PC-3 (cell line): ENCODE measurements at places on chromosomes 2 and 18. TPM values are rescaled to one million over a fixed set of nuclear protein-coding genes. Genes with fewer than 3 reads are reported as not detected.
A peak's percentile ranks its signal among the peaks of the same experiment; 100 is the strongest.

DNA sequence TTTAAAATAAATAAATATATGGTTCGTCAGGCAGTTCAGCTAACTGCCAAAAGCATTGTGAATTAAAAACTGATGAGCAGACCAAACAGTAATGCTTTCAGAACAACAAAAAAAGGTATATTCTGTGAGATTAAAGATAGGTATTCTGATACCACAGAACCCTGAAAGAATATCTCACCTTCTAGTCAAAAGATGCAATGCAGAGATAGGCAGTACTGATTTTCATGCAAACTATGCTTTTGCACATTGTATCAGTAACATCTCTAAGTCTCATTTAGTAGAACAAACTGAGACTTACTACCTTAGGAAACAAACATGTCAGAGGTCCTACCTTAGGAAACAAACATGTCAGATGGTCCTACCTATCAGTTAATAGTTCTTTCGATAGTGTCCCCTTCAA, 32.4 kb downstream of the CUL3 start:
- no peak for DNase-seq
- no peaks in the 10 kb centered on the region for H3K27me3 ChIP-seq
- peaks cover 4% of the 10 kb centered on the region; the same call in 1 of the 2 replicates for H3K36me3 ChIP-seq

The TWIST2 gene
- 4.4 and 5.8 TPM in 2 replicates for total RNA-seq

GRCh38 chr2:181536730-181537129, 79.5 kb downstream of the ITGA4 start:
- no peaks in the 10 kb centered on the region for H3K4me1 ChIP-seq
- no peak overlapping the region for H3K4me3 ChIP-seq
- H3K36me3 ChIP-seq, result no peaks in the 10 kb centered on the region
- no peaks in the 10 kb centered on the region for H3K27me3 ChIP-seq
- H3K27ac ChIP-seq, result no peak overlapping the region
- DNase-seq, result no peak

The CDCA7 gene
- total RNA-seq, result 29.3 and 36.4 TPM in 2 replicates

DNA sequence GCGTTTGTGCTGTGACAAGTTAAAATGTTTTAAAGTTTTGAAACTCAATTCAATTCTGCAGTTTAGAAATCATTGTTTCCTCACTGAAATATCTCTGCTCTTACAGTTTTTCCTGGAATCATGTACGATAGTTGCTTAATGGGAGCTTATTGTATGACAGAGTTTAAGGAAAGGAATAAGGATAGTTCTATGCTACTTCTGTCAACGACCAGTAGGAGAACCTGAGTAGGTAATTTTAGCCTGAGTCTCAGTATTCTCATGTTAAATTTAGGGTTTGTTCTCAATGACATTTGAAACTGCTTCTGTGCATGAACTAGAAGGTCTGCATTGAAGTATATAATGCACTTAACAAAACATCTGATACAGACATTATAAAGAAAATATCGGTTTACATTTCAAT, 361.1 kb downstream of the CPS1 start:
- no peaks in the 10 kb centered on the region for H3K4me1 ChIP-seq
- DNase-seq, result no peak
- no peak overlapping the region for H3K27ac ChIP-seq
- no peak overlapping the region for H3K4me3 ChIP-seq

DNA sequence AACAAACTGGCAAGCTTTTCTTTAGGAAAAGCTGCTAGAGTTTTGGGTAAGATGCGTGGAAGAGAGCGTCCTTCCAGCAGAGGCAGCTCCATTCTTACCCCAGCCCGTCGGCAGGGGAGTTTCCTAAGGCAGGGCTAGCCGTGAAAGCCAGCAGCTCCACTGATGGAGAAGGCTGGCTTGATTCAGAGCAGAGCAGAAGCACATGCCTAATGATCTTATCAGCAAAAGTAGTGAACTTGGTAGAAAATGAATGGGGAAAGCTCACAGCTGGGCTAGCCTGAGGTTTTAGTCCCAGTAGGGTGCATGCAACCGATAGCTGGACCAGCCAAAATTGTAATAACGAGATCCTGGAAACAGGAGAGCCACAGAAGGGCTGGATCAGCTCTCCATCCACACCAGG, 20.8 kb downstream of the LAMA1 start:
- no peak overlapping the region for H3K4me3 ChIP-seq
- peaks cover 61% of the 10 kb centered on the region for H3K27me3 ChIP-seq
- no peaks in the 10 kb centered on the region for H3K36me3 ChIP-seq
- no peak overlapping the region for H3K27ac ChIP-seq
- no peak for DNase-seq

GRCh38 chr2:74690571-74690970, 36.5 kb downstream of the SEMA4F start:
- DNase-seq, result peak; percentile 88
- H3K4me3 ChIP-seq, result no peak overlapping the region
- H3K36me3 ChIP-seq, result no peaks in the 10 kb centered on the region
- no peaks in the 10 kb centered on the region for H3K27me3 ChIP-seq

The KCNIP3 gene
- total RNA-seq, result 13.3 and 19.1 TPM in 2 replicates

- DNase-seq, result no peak
- no peaks in the 10 kb centered on the region for H3K27me3 ChIP-seq
- H3K4me3 ChIP-seq, result no peak overlapping the region
- no peaks in the 10 kb centered on the region for H3K36me3 ChIP-seq
- H3K4me1 ChIP-seq, result peaks cover 8% of the 10 kb centered on the region
Measured at GRCh38 chr2:171592036-171592555, 69.8 kb downstream of the CYBRD1 start.

The CDK15 gene
- 2.4 TPM in 1 of 2 replicates, not detected in the other for total RNA-seq

DNA sequence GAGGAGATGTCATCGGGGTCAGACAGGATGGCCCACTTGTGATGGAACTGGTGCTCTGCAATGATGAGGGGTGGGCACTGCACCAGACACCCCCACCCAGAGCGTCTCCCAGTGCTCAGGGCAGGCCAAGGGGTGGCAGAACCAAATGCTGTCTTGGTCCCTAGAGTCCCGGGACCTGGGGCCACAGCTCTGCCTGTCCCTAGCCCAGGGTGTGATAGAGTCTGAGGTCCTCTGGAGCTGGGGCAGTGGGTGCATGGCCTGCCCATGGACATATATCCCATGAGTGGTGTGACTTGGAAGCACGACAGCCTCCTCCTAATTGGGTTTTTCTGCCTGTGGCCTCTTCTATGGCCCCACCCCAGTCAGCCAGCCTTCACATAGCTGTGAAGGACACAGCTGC, 6.7 kb upstream of the OTOF start:
- DNase-seq, result no peak
- H3K27me3 ChIP-seq, result no peaks in the 10 kb centered on the region
- H3K4me1 ChIP-seq, result no peaks in the 10 kb centered on the region
- no peak overlapping the region for H3K4me3 ChIP-seq
- H3K27ac ChIP-seq, result no peak overlapping the region

DNA sequence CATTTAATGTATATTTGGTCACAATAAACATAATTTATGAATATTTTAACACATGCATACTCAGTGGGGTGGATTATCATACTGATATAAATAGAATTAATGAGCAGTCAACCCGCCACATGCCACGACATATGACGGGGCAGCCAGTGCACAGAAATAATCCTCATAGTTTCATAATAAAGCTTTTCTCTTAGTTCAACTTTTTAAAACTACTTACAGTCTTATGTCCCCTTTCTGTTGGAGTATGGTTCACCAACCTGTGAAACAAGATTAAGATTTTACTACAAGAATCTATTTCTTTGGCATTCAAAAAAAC, 75.6 kb upstream of the ETAA1 start:
- H3K27ac ChIP-seq, result no peak overlapping the region
- H3K4me1 ChIP-seq, result no peaks in the 10 kb centered on the region; the same call in 1 of the 2 replicates
- no peaks in the 10 kb centered on the region for H3K36me3 ChIP-seq
- no peak overlapping the region for H3K4me3 ChIP-seq
- no peaks in the 10 kb centered on the region for H3K27me3 ChIP-seq

DNA sequence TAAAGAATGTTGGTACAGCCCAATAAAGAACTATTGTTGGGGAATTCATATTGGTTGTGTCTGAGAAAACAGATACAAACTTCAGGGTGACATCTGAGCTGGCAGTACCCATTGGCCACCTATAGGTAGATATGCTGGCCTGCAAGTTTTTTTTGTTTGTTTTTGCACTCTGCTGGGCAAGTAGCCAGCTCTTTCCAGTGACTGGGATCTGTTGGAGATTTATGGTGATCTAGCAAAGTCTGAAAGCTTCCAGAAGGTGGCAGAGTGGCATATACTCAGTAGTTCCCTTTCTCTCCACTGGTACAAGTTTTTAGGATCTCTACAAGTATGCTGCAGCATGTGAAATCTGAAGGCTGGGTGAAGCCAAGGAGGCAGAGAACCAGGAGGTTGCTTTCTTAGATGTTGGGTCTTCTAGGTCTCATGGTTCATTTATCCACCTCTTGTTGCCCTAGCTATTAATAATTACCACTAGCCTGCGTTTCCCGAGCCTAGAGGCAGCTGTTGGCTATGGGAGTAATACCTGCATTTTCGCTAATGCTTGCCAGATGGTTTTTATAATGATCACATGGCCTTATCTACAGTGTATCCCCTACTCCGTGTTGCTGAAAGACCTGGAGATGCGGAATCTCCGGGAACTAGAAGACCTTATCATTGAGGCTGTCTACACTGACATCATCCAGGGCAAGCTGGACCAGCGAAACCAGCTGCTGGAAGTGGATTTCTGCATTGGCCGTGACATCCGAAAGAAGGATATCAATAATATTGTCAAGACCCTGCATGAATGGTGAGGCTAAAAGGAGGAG, 9.5 kb downstream of the COPS7B start:
- no peak overlapping the region for H3K27ac ChIP-seq
- H3K36me3 ChIP-seq, result peaks cover 67% of the 10 kb centered on the region
- peaks cover 4% of the 10 kb centered on the region for H3K4me1 ChIP-seq
- DNase-seq, result peak; percentile 95
- H3K27me3 ChIP-seq, result no peaks in the 10 kb centered on the region
- no peak overlapping the region for H3K4me3 ChIP-seq

The CFAP221 gene
- total RNA-seq, result not detected in 2 replicates

The ZDBF2 gene
- 1.9 and 4.2 TPM in 2 replicates for total RNA-seq

DNA sequence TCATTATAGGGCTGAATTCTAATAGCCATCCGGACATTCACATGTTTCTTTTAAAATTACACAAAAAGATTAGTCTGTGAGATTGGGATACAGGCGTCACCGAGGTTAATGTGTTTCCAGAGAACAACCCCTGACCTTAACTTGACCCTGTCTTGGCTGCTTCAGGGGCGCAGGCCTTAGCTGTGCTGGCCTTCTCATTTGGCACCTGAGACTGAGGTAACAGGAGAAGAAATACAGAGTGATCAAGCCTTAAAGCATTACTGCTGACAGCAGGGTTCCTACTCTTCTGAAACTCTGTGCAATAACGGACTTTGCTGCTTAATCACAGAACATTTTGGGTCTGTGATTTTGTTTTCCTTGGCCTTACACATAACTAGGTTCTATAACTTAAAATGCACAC, 92.6 kb downstream of the RAPH1 start:
- no peaks in the 10 kb centered on the region for H3K27me3 ChIP-seq
- H3K36me3 ChIP-seq, result peaks cover 12% of the 10 kb centered on the region; the same call in 1 of the 2 replicates
- H3K4me3 ChIP-seq, result no peak overlapping the region

The AKAIN1 gene
- not detected in 2 replicates for total RNA-seq

The MFSD2B gene
- not detected in 2 replicates for total RNA-seq

DNA sequence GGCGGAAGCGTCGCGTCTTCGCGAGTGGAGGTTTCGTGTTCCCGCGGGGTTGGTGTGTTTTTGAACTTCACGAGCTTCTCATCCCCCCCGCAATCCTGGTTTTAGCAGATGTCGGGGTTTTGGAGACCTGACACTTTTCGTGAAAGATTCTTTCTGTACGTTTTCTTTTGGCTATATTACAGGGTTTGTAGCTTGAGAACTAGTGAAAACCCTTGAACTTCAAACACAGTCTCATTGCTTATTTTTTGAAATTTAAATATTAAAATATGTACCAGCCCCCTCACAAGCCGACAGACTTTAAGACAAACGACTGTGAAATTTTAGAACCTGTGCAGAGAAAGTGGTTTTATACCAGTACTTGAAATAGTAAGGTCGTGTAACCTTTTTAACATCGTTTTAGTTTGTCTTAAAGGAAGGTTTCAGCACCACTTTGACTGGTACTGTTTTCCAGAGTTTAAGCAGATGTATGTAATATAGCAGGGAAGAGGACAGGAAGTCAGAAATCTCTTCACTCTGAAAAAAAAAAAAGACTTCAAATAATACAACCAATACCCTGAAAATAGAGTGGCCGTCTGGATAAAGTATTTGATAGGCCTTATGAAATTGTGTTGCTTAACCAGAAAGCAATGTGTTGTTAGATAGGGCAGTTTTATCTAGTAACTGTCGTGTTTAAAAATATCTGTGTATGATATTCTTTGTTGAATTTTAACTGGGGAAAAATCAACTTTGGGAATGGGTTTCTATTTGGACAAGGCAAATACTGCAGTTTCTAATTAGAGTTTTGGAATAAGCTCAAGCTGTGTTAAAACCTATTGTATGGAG, 1.4 kb downstream of the SPATS2L start:
- no peaks in the 10 kb centered on the region for H3K27me3 ChIP-seq
- H3K36me3 ChIP-seq, result no peaks in the 10 kb centered on the region
- DNase-seq, result peak; percentile 24
- peak overlapping the region; percentile 53 for H3K27ac ChIP-seq
- peaks cover 62% of the 10 kb centered on the region for H3K4me1 ChIP-seq

GRCh38 chr2:56707218-56707617, 523.4 kb downstream of the CCDC85A start:
- H3K4me1 ChIP-seq, result no peaks in the 10 kb centered on the region
- no peaks in the 10 kb centered on the region for H3K36me3 ChIP-seq
- H3K4me3 ChIP-seq, result no peak overlapping the region
- no peak for DNase-seq

- no peaks in the 10 kb centered on the region for H3K4me1 ChIP-seq
- H3K4me3 ChIP-seq, result no peak overlapping the region
- H3K27me3 ChIP-seq, result no peaks in the 10 kb centered on the region
- H3K36me3 ChIP-seq, result no peaks in the 10 kb centered on the region
- DNase-seq, result no peak
Measured at GRCh38 chr2:198175271-198175670, 370.9 kb downstream of the PLCL1 start.

- peaks cover 26% of the 10 kb centered on the region for H3K4me1 ChIP-seq
- H3K27ac ChIP-seq, result no peak overlapping the region
- no peaks in the 10 kb centered on the region for H3K36me3 ChIP-seq
- peak overlapping the region; percentile 26; the same call in 1 of the 2 replicates for H3K4me3 ChIP-seq
Measured at GRCh38 chr2:37326866-37327634, 2.4 kb upstream of the PRKD3 start.

GRCh38 chr2:170360546-170361089, 182.7 kb downstream of the MYO3B start:
- no peak overlapping the region for H3K4me3 ChIP-seq
- no peaks in the 10 kb centered on the region for H3K27me3 ChIP-seq
- no peak overlapping the region for H3K27ac ChIP-seq
- H3K4me1 ChIP-seq, result peaks cover 15% of the 10 kb centered on the region

- H3K36me3 ChIP-seq, result no peaks in the 10 kb centered on the region
- no peak for DNase-seq
- H3K27me3 ChIP-seq, result no peaks in the 10 kb centered on the region
- H3K4me3 ChIP-seq, result no peak overlapping the region
Measured at GRCh38 chr2:237407700-237408099, 6.3 kb downstream of the COL6A3 start.

- no peaks in the 10 kb centered on the region for H3K27me3 ChIP-seq
- H3K36me3 ChIP-seq, result no peaks in the 10 kb centered on the region
- no peak for DNase-seq
- H3K4me3 ChIP-seq, result no peak overlapping the region
Measured at GRCh38 chr18:35572644-35573043, 8.9 kb upstream of the GALNT1 start.
